ENCODE measurements at places on chromosomes 2 and 18.
A peak's percentile ranks its signal among the peaks of the same experiment; 100 is the strongest.

DNA sequence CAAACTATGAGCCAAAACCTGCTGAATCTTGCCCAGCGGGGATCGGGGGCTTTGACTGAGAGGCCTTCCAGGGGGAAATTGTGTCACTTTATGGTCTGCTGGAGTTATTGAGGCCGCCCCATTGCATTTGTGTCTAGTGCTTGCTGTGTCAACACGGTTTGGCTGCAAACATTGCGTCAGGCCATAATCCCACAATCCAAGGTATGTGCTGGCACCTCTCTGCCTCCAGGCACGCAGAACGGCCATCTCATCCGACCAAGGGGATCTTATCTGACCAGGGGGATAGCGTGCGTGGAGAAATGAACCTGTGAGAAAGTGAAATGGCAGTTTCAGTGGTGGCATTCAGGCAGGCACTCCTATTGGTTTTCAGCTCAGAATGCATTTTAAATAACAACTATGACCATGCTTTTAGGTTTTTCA, 18.1 kb upstream of the LYPD6B start:
- DNase-seq, result no peak

DNA sequence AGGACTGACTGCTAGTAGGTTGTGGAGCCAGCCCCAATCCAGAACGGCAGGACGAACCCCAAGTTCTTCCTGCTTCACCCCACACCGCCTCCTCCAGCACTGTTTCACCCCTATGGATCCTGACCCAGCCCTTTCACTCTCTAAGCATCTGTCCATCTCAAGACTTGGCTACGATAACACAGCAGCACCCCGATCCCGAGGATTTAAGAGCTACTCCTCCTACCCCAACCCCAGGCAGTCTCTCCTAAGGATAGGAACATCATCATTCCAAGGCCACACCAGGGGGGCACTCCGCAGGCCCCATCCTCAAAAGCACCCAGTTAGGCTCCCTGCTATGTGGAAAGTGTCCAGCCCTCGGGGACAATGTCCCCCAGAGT, 645 bp downstream of the KCTD18 start:
- DNase-seq, result no peak

DNA sequence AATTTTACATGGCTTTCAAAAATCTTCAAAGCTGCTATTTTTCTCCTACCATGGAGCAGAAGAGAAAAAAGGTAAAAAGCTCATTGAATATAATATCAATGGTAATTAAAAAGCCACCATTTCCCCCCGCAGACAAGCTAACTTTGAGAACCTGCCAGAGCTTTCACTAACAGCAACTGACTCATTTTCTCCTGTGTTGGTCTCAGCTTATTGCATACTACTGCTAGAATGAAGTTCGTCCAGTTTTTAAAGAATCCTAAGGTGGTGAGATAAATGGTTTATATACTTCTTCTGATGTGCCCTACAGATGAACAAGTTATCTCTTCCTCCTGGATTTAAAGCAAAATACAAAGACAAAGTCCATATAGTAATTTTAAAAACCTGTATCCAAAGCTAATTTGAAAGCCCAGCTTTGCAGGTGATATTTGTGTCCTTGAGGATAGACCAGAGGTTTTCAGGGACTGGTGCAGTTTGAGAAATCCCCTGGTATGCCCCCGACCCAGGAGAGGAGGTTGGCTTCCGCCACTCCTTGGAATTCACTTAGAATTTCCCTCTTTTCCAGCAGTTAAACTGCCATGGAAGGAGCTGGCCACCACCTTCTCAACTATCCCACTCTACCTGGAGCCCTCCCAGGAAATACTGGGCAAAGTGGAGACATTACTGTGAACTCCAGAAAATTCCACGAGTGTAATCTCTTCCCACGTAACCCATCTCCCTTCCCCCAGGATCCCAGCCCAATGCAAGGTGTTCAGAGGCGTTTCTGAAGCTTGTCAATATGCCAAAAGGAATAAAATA, 17.5 kb downstream of the YPEL5 start:
- DNase-seq, result peak; percentile 32

DNA sequence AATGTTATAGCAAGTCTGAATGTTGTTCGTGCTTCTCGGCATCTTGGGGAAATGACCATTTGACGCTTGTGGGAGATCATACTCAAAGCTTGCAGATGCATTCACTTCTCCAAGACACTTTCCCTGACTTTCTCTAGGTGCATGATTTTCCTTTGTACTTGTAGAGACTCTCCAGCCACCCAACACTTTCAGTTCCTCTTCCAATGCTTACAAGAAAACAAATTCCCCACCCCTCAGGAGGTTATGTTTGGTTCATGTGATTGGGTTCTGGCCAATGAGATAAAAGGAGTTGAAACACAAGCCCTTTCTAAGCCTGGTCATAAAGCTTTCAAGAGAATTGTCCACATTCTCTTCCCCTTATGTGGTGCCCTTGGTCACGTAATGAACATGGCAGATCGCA, 156.3 kb downstream of the EPHA4 start:
- DNase-seq, result no peak

DNA sequence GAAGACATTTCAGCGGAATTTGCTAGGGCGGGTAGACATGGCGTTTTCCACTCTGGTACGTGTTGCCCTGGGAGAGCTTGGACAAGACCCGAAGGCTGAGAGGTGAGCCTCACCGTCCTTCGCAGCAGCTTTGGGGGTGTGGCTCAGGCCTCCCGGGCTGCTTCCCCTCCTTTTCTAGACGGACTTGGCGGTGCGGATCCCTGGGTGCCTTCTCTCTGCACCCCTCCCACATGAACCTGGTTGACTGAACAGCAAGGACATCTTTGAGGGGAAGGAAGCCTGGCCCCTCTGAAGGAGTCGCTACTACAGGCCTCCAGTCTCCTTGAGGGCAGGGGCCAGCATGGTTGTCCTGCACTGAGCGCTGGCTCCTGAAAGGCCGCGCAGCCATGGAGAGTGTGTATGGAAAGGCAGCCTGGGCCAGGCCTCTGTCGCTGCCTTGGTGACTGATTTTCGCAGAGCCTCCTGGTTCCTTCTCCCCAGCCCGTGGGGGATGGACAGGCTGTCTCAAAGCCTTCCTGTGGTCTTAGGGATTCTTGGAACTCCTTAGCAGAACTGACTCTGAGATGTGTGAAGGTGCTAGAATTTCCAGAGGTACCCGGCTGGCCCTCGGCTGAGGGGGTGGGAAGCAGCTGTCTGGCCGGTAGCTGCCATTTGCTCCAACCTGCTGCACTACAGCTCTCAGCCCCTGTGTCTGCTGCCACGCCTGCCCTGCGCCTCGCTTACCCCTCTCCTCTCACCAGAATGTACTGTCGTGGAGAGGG, 9.9 kb downstream of the CNNM4 start:
- no peak for DNase-seq

- peak; percentile 46 for DNase-seq
Measured at GRCh38 chr18:63152096-63152495, 167.5 kb downstream of the BCL2 start.

GRCh38 chr2:29113891-29114321, 1.3 kb upstream of the CLIP4 start:
- no peak for DNase-seq

- DNase-seq, result no peak
Measured at GRCh38 chr2:224442071-224442967, 40.4 kb upstream of the FAM124B start.

GRCh38 chr18:9103376-9103873, 926 bp downstream of the NDUFV2 start:
- DNase-seq, result no peak

DNA sequence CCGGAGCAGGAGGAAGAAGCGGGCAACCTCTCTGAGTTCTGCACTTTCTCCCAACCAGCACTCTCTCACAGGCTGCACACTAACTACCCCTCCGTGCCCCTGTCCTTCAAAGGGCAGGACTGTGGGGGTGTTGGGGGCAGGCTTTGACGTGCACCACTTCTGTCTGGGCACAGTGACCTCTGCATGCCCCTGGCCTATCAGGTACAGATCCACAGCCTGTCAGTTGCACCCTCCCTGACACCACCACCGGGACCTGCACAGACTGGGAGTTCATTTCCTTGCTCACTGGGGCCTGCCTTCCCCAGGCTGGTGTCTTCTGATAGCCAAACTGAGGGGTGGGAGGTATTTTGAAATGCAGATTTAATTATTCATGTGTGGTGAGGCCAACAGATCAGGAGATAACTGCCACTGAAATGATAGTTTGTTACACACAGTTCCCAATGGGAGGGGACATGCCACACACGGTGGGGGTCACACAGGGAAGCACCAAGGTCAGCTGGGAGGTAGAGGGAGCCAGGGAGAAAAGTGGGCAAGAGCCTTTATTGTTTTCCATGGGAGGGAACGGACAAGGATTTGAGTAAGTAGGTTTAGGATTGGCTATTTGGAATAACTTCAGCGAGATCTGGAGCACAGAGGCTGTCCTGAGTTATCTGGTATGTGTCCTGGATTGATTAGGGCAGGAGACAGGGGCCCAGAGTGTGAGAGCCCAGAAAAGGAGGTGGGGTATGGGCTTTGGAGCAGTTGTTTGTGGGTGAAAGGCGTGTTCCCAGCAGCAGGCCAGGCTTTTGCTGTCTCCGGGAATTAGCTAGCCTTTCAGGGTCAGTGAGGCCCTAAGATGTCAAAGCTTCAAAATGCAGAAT, 251.6 kb downstream of the AFF3 start:
- no peak for DNase-seq

GRCh38 chr2:43179942-43180341, 46.5 kb downstream of the ZFP36L2 start:
- DNase-seq, result no peak

DNA sequence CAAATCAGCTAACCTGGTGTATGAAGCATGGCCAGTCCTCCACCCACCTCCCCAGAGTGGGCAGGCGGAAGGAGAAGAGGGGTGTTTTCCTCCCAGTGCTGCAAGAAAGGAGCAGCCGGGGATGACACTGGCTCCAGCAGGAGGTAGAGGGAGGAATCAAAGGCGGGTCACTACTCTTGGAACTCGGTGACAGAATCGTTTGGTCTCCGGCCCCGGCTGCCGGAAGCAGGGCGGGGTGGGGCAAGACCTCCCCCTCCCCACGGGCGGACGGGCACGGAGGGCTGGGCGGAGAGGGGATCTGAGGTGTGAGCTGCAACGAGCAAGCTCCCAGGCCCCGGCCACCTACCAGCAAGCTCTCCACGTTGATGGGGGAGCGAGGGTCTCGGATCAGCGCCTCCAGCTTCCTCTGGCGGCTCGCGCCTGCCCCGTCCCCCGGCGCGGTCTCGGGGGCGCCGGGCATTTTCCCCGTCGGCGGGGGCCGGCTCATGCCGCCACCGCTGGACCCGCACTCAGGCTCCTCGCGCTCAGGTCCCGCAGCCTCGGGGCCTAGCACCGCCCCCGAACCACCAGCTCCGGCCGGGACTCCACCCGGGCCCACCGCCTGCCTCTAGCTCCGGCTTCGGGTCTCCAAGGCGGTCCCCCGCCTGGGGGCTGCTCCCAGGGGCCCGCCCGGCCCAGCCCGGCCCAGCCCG, 640 bp downstream of the ROCK2 start:
- peak; percentile 18 for DNase-seq

DNA sequence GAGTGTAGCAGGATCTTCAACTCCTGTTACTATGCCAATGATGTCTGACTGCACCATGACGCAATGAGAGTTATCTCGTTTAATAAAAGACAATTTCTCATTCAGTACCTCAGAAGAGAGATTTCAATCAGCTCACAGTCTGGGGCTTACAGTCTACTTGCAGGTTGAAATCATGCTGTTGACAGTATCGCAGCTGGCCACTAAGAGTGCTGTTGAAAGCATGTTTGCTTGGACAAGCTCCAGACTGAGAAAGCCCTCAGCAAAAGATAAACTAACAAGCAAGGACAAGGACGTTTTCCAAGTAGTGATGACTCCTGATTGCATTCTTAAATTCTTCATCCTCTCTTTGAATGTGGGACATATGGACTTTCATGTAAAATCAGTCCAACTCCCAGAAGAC, 145.2 kb upstream of the SYT4 start:
- no peak for DNase-seq

DNA sequence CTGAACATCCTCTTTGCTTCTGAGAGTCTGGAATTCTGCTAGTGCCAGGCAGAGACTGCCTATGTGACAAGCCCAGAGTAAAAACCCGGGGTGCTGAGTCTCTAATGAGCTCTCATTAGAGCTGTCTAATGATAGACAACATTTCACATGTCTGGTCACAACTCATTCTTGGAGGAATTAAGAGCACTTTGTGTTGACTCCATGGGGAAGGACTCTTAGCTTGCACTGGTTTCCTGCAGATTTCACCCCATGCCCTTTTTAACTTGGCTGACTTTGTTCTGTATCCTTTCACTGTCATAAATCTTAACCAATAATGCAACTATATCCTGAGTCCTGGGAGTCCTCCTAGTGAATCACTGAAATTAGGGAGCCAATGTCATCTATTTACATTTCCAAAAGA, 33.5 kb downstream of the FBXO15 start:
- no peak for DNase-seq

- no peak for DNase-seq
Measured at GRCh38 chr2:9144617-9145016, 62.0 kb upstream of the ASAP2 start.

- peak; percentile 48 for DNase-seq
Measured at GRCh38 chr2:70656421-70657010, 102.9 kb upstream of the TGFA start.

- DNase-seq, result no peak
Measured at GRCh38 chr18:9594823-9595596, 19.3 kb downstream of the PPP4R1 start.

DNA sequence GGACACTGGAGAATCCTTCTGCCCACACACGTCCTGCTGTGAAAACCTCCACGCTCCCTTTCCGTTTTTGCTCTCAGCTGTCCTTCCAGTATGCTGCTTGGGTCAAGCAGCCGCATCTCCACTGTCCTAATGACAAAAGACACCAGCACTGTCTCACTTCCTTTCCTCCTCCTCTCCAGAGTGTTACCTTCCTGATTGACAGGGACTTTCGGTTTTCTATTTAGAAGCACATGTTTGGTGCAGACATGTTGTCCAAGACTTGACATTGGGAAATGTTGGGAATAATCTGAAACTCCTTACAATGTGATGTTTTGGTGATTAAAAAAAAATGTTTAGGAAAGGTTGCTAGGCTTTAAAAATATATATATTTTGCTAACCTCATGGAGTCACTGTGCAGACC, 226.6 kb downstream of the FAM210A start:
- no peak for DNase-seq

- DNase-seq, result no peak
Measured at GRCh38 chr2:32314886-32315285, 37.2 kb downstream of the YIPF4 start.

GRCh38 chr2:122323927-122324326, 568.5 kb downstream of the TSN start:
- no peak for DNase-seq

- DNase-seq, result no peak
Measured at GRCh38 chr2:113240150-113240914, 38.4 kb downstream of the PAX8 start.

DNA sequence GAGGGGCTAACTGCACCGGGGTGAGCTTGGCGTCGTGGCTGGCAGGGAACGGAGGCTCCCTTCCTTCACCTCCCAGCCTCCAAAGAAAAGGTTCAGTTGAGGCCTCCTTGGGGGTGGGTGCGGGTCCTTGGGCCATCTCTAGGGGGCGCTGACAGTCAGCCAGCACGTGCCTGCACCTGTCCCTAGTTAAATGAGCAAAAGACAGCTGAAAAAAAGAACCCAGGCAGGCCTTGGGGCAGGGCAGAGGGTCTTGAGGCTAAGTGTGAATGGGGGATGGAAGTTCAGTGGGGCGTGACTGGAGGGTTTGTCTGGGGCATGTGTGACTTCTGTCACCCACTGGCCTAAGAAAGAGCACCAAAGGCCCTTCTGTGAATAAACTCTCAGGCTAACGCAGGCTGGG, 56.4 kb downstream of the ZFP36L2 start:
- peak; percentile 72 for DNase-seq

- DNase-seq, result no peak
Measured at GRCh38 chr18:28485210-28485801, 308.4 kb upstream of the CDH2 start.

Measured in CD4-positive, alpha-beta T cell treated with Interleukin-1 beta for 1 hour (primary cell).